Motor neuron (in vitro differentiated cells): ENCODE measurements at places on chromosomes 11 and 22.

DNA sequence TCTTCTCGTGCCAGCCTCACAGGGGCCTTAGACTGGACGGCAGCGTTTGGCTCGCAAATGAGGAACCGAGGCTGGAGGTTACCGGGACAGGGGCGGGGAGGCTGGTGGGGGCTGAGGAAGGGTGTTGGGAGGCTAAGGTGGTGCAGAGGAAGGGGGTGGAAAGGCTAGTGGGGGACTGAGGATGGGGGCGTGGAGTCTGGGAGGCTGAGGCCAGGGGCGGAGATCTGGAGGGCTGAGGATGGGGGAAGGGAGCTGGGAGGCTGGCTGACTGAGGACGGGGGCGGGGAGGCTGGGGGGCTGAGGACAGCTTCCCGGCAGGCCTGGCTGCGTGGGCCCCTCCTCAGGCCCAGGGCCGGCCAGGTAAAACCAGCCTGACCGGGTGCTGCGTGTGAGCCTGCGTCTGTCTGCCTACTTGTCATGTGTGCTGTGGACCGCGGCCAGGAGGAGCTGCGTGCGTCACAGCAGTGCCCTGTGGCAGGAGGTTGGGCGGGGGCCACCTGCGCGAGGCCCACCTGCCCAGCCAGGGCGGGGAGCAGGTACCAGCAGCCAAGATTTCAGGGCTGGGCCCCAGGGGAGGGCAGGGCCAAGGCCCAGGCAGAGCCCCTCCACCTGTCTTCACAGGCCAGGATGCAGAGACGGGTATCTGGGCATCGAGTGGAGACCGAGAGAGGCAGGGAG lies 9.4 kb upstream of the PIM3 start:
- no peak for ATAC-seq

DNA sequence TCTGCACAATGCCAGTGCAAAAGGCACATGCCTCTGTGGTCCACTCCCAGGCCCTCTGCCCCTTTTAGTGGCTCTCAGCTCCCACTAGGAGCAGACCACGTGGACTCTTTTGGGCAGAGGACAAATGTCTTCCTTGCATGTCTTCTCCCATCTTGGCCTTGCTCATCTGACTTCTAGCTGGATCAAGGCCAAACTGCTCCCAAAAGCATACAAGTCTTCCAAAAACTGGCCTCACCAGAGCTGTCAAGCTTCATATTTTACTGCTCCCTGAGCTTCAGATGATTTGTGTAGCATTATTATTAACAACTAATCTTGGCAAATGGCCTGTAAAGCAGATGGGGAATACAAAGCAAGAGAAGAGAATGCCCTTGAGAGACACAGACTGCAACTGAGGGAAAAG lies 6.9 kb downstream of the SMPD1 start:
- ATAC-seq, result no peak

DNA sequence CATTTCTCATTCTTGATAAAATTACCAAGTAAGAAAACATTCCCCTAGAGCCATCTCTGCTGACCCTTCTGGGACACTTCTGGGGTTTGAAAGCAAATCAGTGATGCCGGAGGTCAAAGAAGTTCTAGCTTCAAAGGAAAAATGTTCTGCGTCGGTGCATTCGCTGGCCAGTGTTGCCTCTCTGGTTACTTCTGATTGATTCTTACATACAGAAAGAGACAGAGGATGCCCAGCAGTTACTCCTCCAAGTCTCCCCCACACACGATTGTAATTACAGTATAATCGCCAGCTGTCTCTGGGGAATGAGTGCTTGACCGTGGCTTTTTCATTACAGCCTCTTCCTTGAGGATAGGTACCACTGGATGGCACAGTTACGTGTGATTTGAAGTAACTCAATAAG lies 150.9 kb downstream of the SNX19 start:
- ATAC-seq, result no peak

DNA sequence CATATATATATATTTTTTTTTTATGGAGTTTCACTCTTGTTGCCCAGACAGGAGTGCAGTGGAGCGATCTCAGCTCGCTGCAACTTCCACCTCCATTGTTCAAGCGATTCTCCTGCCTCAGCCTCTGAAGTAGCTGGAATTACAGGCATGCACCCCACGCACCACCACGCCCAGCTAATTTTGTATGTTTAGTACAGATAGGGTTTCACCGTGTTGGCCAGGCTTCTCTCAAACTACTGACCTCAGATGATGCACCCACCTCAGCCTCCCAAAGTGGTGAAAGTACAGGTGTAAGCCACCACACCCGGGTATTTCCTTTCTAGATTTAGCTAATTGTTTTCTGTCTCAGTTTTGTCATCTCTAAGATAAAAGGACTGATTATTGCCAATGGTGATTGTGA lies 821.1 kb downstream of the CNTN5 start:
- ATAC-seq, result no peak

DNA sequence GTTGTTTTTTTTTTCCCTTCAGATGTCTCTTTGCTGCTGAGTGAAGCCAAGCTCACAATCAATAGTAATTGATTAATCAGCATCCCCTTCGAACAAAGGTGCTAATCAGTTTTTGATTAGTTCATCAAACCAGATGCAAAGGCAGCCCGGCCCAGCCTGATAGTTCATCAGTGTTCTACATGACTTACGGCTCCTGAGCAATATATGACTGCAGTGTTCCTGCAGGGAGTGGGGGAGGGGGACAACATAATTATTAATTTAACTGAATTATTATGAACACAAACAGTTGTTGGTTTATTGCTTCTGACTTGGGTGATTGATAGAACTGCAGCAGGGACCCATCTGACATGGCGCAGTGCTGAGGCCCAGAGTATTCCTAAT lies 315.3 kb downstream of the CADM1 start:
- ATAC-seq, result peak; percentile 84

DNA sequence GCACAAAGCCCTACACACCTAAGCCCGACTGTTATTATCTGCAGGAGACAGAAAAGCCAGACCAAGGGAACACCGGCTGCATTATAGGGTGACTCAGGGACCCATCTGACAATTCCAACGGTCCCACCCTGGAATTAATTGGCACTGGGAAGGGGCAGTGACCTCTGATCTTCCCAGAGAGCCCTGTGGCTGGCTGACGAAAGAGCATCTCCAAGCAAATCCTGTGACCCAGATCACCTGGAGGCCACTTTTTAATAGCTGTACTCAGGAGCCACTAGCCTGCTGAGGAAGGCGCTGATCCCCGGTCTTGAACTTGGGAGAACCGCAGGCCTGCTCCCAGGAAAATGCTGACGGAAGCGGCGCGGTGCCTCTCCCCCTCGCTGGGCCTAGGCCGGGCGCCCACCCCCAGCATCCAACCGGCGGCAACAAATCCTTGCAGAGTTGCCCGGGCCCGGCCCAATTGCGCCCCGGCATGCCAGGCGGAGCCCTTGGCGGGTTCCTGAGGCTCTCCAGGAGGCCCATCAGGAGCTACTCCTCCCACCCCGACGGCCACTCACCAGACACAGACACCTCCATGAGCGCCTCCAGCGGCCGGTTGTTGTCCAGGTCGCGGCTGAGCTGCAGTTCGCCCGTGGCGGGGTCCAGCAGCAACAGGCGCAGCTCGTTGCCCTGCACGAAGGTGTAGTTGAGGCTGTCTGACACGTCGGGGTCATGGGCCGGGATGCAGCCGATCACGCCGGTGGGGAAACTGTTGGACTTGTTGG lies 4.2 kb downstream of the CELSR1 start:
- no peak for ATAC-seq

GRCh38 chr22:32758866-32759385 lies 42.6 kb upstream of the TIMP3 start:
- ATAC-seq, result no peak

- ATAC-seq, result no peak
Observed at GRCh38 chr11:96278039-96278897, 64.7 kb downstream of the MAML2 start.

GRCh38 chr11:46296528-46297448 lies 19.3 kb downstream of the CREB3L1 start:
- ATAC-seq, result no peak

DNA sequence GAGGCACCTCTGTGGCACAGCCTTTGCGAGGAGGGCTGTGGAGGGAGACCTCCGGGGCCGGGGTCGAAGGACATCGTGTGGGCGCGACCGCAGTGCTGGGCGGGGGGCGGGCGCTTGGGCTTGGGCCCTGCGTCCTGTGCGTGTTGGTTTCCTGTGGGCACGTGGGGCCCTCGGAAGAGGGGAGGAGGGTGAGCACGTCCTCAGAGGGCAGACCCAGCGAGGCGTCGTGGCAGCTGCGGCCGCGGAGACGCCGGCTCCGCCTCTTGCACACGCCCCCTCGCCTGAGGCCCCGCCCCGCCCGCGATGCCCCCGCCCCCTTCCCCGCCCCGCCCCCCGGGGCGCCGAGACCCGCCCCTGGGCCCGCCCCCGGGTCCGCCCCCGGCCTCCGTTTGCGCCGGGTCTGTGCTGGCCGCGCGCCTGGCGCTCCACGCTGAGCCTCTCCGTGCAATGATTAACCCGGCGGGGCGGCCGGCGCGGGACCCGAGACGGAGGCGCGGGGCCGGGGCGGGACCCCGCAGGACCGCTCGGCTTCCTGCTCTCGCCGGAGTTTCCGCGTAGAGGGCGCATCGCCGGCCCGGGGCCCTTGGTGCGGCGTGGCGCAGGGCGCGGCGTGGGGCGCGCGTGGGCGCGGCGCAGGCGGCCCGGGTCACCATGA lies at the start of gene PRR5:
TSS of gene PRR5 (plus strand) at position 381 of the 655 bp plus-strand sequence. CDS start at position 652, 271 bp downstream.
- peak; percentile 85 for ATAC-seq

GRCh38 chr11:59266491-59266890 lies 53.8 kb upstream of the MPEG1 start:
- no peak for ATAC-seq

DNA sequence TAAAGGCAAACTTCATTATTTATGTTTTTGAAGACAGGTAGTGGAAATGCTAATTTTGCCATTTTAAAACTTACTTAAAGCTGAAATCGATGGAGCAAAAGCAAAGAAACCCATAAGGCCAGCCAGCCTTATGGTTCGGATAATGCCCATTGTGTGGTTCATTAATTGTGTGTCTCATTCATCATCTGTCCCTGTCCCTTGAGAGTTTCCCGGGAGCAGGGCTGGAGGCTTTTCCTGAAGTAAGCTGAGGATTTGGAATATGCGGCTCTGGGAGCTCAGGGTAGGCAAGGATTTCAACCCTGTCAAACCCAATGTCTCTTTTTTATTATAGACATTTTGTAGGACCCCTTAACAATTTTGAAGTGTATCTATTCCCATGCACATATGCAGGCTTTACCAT lies 790.0 kb upstream of the KIRREL3 start:
- peak; percentile 72 for ATAC-seq

DNA sequence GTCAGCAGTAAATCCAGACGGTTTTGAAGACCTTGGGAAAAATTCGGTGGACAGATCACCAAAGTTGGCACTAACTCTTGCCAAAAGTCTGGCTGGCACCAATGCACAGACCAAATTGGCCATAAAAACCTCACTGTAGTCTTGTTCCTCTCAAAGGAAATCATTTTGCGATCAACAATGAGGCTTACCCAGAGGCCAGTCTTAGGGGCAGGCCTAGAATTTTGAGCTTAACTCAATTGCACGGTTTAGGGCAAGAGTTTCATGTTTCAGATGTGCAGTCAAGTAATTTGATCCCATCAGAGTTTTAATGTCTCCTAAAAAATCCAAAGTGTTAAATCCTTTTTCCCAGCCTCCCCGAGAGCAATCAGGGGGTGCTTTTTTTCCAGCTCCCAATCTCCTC lies 19.0 kb downstream of the MPPED2 start:
- ATAC-seq, result no peak

GRCh38 chr22:30010789-30011405 lies 69.4 kb upstream of the HORMAD2 start:
- no peak for ATAC-seq

GRCh38 chr11:103988595-103988969 lies 47.9 kb upstream of the DDI1 start:
- ATAC-seq, result no peak

GRCh38 chr22:43399980-43400358 lies 11.8 kb upstream of the MPPED1 start:
- ATAC-seq, result no peak

DNA sequence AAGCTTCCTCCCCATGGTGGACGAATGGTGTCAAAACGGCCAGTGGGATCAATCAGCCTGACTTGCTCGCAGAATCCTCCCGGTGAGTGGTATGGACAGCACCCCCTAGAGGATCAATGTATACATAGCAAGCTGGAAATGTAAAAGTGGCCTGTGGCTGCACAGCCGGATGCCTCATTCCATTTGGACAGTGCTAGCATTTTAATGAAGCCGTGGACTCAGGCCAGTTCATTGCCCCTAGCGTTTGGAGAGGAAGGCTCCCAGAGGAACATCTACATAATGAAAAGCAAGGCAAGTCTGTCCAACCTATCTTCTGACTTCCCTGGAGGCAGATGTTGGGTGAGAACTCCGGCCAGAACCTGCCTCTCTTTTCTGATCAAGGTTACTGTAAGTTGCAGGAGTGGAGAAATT lies 942.3 kb downstream of the NTM start:
- peak; percentile 99 for ATAC-seq

DNA sequence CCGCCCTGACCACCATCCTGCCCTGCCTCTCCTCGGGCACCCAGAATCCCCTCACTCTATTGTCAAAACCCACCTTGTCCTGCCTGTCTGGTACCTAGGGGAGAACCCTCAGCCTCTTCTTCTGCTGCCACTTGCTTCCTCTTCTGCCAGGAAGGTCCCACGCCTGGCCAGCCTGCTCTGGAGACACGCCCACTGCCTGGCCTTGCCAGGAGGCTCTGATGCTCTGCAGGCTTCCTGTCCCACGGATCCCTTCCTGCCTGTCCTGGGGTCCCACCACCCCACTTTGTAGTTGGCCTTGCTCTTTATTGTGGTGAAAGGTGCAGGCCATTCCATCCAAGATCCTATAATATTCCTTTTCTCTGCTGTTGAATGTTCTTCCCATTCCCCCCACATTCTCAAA lies 63.4 kb downstream of the BMAL1 start:
- ATAC-seq, result no peak

DNA sequence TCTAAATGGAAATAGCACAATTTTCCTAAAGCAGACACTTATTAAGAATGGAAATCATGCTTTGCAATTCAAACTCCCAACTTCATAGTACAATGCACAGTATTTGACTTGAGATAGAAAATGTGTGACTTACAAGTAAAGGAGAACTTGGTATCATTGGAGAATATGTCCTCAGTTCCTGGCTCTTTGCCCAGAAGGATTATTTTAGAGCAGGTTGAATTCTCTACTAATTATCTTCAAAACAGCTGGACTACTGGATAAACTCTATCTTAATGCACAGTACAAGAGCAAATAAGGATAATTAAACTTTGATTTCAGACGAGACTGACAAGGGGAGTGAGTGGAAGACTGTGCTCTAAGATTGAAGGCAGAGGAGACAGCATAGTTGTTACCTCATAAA lies 839.4 kb downstream of the OPCML start:
- no peak for ATAC-seq

- ATAC-seq, result no peak
Observed at GRCh38 chr11:34451053-34451452, 12.3 kb downstream of the CAT start.

DNA sequence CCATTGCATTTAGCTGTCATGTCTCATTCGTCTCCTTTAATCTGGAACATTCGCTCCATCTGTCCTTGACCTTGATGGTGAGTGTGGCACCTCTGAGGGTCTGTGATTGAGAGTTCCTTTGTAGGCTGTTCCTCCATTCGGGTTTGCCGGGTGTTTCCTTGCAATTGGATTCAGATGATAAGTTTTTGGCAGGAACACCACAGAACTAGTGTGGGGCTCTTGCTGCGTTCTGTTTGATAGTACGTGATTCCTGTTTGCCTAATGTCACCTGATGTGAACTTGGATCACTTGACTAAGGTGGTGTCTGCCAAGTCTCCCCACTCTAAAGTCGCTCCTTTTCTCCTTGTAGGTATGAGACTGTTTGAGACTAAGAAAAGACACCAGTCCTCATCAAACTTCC lies 109.7 kb upstream of the TMEM45B start:
- no peak for ATAC-seq

- ATAC-seq, result peak; percentile 95
Observed at GRCh38 chr11:110356762-110357671, 60.6 kb upstream of the RDX start.

- no peak for ATAC-seq
Observed at GRCh38 chr11:64406221-64406946, 47.4 kb downstream of the RPS6KA4 start.
